ENCODE measurements at places on chromosomes 4 and X. TPM values are rescaled to one million over a fixed set of nuclear protein-coding genes. Genes with fewer than 3 reads are reported as not detected.

Gene PPARGC1A
- total RNA-seq: not detected

Gene SLC9B1
- 1.7 TPM for total RNA-seq

Gene CDX4
- not detected for total RNA-seq

Gene DCAF4L1
- total RNA-seq: not detected

Gene POF1B
- not detected for total RNA-seq

Gene TRIM61
- total RNA-seq: 0.83 TPM

Gene REELD1
- 0.38 TPM for total RNA-seq

Gene SHROOM3
- not detected for total RNA-seq

Gene AREG
- total RNA-seq: 53.2 TPM

Gene PLA2G12A
- total RNA-seq: 10.2 TPM

Gene GYPE
- total RNA-seq: not detected

Gene DIAPH2
- total RNA-seq: 9.1 TPM

Gene STATH
- total RNA-seq: not detected

Gene SPANXA1
- not detected for total RNA-seq

Gene DIPK2B
- not detected for total RNA-seq

Gene CLCN4
- total RNA-seq: not detected

Gene ANK2
- total RNA-seq: not detected

Gene SSX2B
- not detected for total RNA-seq
